ENCODE measurements at places on chromosomes 6 and 20.
A peak's percentile ranks its signal among the peaks of the same experiment; 100 is the strongest.

DNA sequence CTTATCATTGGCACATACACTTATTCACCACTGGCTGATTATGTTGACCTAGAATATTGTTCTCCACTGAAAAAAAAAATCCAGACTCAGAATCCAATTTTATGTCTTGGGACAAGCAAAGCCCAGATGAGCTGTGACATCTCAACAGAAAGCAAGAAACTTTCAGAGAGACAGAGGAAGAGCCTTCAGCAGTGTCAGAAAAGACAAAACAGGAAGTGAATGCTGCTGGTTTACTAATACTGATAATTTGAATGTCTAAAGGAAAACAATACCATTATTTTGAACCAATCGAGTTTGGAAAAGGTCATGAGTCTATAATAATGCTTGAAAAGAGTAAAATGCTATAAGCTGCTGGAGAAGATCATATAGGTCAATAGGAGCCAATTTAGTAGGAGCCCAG is 179.8 kb upstream of the RIMS1 start:
- no peak for DNase-seq

GRCh38 chr6:56860475-56860874 is 94.4 kb upstream of the BEND6 start:
- no peak for DNase-seq

DNA sequence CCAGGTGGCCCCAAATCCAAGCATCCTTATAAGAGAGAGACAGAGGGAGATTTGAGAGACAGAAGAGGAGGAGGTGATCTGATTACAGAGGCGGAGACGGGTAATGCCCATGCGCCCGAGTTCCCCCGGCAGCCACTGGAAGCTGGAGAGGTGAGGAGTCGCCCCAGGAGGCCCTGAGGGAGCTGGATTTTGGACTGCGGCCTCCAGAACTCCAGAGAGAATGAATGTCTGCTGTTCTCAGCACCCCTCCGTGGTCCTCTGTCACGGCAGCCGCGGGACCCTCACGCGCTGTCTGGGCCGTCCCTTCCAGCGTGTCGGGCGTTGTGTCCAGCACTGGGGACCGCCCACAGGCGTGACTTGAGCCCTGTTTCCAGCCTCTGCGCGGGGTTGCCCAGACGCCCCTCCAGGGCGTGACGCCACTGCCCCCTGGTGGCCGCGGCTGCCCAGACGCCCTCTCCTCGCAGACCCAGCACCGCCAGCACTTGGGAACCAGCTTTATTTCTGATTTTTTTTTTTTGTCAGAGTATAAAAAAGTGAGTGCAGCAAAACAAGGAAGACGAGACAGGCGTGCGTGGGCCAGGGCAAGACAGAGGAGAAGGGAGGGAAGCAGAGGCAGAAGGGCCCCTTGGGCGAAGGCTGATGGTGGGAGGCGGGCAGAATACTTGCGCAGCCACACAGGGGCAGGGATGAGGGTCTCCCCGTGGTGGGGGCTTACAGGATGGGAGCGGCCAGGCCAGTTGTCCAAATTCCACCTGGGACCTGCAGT is 4.1 kb upstream of the ZNF512B start:
- DNase-seq: peak; percentile 100

- peak; percentile 80 for DNase-seq
Measured at GRCh38 chr6:11315743-11316437, 83.4 kb upstream of the NEDD9 start.

GRCh38 chr20:64222851-64223525 is 32.6 kb upstream of the PCMTD2 start:
- DNase-seq: no peak

DNA sequence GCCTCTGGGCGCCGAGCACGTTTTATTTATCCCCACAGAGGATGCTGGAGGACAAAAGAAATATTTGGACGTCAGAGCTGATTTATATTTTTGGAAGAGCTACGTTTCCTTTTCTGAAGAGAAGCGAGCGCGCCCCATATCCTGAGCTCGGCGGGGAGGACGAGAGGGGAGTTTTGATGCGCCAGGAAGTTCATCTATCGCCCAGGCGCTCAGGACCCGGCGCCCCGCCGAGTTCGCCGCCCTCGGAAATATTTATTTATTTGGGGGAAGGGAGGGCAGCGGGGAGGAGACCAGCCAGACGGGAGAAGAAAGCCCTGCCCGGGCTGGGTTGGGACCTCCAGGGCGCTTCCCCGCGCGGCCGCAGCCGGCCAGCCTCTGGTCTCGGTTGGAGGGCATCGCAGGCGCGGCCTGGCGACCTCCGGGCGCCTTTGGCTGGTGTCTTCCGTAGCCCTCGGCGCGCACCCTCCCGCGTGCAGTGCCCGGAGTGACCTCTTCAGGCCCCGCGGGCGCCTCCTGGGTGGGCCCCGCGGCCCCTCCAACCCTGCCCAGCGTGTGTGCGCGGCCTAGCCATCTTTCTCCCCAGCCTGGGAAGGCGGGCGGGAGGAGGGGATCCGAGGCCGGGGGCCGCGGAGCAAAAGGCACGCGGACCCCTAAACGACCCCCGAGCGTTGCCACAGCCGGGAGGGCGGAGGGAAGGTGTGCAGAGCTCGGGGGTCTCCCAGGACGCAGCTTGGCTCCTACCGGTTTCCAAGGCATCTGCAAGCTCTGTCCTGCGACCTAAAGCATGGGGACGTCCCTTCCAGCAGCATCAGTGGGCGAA is 5.4 kb upstream of the FOXF2 start:
- DNase-seq: peak; percentile 82

GRCh38 chr20:50686821-50687220 is 4.5 kb downstream of the RIPOR3 start:
- no peak for DNase-seq

DNA sequence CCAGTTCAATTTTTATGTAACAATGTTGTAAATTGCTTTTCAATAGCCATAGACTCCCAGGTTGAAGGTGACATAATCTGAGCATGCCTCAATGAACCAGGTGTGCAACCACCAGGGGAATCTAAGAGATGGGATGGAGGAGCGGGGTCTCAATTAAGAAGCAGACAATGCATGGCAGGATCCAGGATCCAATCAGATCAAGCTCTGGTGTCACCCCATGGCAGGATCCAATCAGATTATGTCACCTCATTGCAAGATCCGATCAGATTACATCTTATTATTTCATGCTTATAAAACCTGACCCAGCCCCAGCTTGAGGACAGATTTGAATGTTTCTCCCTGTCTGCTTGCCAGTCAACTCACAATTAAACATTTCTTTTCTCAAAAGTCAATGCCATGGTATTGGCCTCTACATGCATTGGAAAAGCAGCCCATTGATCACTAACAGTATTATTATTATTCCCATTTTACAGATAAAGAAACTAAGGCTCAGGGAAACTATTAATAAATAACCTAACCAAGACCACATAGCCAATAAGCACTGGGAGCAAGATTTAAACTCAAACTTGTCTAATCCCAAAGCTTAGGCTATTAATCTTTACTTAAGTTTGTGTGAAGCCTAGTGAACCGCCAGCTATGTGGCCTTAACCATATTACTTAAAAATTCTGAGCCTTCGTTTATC is 14.3 kb upstream of the SIRT5 start:
- DNase-seq: no peak

DNA sequence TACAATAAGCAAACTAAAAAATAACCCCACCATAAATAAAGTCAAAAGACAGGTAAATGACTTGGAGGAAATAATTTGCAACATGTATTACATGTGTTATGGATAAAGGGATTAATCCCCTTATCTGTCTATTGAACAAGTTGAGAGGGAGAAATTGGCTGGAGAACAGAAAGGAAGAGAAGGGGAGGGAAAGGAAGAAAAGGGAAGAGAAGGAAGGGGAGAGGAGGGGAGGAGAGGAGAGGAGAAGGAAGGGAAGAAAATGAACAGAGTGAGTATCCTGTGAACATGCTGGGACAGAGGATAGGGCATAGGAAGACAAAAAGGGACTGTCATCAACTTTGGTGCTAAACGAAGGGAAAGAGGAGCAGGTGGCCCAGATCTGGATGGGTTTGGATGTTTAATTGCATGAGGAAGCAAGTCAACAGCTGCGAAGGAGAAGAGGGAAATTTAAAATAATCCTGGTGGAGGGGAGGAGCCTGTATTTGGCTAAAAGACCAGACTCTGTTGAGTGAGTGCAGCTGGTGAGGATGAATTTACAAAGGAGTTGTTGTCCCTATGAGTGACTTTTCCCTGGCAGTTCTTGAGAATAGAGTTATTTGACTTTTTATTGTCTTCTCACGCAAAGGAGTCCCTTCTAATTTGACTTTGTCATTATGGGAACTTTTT is 14.2 kb upstream of the SHLD1 start:
- DNase-seq: no peak

DNA sequence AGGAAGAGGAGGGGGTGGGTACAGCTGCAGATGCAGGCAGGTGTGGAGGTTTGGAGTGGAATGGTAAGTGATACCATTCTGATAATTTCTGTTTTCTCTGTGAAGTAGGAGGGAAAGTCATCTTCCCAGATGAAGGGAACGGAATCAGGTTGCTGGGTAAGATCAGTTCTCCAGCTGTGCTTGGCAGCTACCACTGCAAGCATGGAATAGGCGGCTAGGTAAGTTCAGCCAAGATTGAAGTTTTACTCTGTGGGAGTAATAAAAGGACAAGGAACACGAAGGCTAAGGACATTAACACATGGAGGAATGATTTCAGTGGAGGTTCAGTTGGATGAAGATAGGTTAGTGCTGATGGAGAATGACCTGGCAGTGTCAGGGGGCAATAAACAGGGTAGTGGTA is 128.3 kb downstream of the CARMIL1 start:
- no peak for DNase-seq

DNA sequence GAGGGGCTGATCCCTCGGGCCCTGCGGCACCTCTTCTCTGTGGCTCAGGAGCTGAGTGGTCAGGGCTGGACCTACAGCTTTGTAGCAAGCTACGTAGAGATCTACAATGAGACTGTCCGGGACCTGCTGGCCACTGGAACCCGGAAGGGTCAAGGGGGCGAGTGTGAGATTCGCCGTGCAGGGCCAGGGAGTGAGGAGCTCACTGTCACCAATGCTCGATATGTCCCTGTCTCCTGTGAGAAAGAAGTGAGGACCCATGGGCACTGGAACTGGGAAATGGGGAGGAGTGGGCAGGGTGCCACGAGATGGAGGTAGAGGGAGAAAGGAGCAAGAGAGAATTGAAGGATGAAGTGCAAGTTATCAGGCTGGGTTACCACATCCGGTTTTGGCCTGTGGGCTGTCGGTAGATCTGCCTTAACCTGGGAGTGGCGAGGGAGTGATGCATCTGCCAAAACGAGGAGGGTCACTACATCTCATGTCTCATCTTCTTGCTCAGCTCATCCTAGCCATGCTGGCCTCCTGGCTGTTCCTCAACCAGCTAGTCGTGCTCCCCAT is 5.4 kb upstream of the PHF1 start:
- DNase-seq: peak; percentile 35

GRCh38 chr6:7559651-7560385 is 18.3 kb downstream of the DSP start:
- DNase-seq: no peak

- DNase-seq: no peak
Measured at GRCh38 chr6:154345811-154346210, 10.8 kb downstream of the IPCEF1 start.

- no peak for DNase-seq
Measured at GRCh38 chr6:53233309-53233708, 84.7 kb upstream of the GCM1 start.

GRCh38 chr20:3313683-3314065 is 74.7 kb upstream of the SLC4A11 start:
- DNase-seq: no peak
